ENCODE measurements at places on chromosomes 1 and 21.

DNA sequence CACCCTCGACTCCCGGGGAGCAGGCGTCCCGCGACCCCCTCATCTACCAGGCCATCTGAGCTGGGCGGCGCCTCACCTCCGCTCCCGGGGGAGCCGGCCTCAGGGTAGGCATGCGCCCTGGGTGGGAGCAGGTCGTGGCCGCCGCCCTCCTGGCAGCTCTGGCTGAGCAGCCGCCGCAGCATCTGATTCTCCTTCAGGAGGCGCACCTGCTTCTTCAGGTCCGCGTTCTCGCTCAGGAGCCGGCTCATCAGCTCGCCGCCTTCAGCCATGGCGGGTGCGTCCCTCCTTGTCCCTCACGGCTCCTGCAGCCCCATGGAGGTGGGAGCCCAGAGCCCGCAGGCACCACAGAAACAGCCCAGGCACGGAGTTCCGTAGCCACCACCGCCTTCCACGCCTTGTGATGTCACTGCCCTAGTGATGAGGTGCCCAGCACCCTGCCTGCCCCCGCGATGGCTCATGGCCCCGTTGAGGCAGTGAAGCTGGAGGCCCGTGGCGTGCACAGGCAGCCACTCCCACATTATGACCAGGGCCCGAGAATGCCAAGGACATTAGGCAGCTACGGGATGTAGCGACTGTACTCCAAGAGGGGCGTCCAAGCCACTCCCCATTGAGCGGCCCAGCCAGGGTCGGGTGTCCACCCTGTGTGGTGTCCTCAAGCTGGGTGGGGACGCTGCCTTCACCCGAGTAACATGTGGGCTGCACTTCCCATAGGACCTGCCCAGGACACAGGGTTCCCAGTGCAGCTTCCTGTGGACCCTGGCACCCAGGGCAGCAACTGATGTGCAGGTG is 1.5 kb downstream of the SPATC1L start:
- DNase-seq: no peak

- peak; percentile 56 for DNase-seq
Observed at GRCh38 chr1:164735315-164736052, 176.5 kb downstream of the PBX1 start.

DNA sequence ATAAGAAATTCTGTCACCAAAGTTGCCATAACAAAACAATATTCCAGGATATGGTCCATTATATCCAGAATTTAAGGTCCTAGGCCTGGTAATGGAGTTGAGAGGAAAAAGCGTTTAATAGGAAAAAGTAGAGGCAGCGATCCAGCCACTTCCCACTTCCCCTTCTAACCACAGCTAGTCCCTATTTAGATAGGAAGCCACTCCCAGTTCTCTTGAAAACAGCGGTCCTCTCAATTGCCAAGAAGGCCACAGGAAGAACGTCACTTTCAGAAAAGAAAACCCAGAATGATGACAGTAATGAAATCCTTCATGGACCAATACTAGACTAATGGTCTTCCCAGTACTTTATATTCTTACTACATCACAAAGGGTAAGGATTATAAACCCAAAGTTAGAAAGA is 38.6 kb downstream of the ABL2 start:
- no peak for DNase-seq

- DNase-seq: no peak
Observed at GRCh38 chr1:200887772-200888348, 6.8 kb upstream of the INAVA start.

GRCh38 chr21:30354308-30355005 is 6.1 kb upstream of the KRTAP23-1 start:
- no peak for DNase-seq

DNA sequence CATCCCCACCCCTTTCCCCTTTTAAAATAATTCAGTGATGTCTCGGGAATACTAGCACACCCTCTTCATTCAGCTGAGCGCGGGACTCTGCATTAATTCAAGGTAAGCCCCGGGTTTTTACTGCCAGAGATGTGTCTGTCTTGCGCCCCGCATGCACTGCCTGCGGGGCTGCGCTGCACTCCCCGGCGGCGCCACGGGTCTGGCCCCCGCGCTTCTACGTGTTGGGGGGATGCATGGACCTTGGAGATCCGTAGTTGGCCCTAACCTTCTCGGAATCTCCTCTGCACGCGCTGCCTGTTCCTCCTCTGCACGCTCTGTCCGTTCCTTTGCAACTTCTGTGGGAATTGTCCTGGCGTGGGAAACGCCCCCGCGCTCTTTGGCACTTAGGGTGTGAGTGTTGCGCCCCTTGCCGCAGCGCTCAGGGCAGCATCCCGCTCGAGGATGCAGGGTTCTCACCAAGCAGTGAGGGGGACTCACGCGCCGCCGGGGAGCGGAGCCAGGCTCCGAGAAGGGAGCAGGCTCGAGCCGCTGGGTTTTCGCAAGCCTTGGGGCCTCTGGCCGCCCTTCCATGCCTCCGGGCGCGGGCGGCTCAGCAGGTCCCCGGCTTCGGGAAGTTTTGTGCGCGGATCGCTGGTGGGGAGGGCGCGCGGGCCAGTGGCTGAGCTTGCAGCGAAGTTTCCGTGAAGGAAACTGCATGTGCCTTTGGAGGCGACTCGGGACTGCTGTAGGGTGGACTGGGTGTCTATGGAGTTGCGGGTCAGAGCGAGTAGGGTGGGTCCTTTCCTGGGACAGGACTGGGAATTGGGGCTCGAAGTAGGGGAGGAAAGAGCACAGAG is 165.1 kb upstream of the CACNA1E start:
- DNase-seq: no peak

DNA sequence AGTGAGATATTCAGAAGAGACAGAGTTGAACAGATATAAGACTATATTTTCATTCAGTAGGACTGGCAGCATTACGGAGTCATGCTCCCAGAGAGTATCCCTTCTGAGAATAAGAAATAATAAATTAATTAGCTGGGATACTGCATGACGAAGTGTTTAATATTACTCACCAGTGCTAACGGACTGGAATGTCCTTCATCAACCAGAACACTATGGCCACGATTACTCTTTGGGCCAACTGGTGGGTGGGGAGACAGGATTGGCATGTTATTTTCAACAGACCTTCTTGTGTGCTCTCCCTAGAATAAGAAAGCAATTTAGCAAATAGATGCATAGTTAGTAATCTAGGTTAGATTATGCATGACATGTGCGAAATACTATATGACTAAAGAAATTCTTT is 32.4 kb downstream of the ERICH3 start:
- DNase-seq: no peak

DNA sequence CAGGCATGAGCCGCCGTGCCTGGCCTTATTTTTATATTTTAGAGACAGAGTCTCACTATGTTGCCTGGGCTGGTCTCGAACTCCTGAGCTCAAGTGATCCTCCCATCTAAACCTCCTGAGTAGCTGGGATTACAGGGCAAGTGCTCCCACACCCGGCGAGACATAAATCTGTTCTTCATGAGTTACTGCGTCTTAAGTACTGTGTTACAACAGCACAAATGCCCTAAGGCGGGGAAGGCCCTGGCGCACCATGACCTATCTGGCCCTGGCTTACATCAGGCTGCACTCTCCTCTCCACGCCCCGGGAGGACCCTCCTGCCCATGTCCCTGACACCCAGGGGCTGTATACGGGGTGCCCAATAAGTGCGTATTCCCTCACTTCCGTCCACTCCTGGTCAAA is 4.3 kb downstream of the GPR153 start:
- no peak for DNase-seq

- DNase-seq: peak; percentile 23
Observed at GRCh38 chr1:28642056-28642846, 616 bp downstream of the TAF12 start.

DNA sequence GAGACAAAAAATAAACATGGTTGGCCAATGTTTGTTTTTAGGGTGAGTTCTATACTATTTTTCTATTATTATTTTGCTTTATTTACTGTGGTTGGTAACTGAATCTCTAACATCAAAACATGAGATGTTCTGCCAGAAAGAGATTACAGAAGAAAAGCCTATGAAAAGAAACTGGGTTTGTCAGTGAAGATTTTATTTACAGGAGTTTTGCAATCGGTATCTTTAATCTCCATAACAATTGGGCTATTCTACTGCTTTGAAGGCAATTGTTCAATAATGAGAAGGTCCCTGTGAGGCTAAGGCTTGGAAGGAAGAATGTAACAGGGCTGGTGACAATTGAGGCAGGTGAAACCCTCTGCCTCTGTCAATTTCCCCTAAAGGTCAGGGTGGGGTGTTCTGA is 155.5 kb downstream of the CLIC6 start:
- DNase-seq: no peak

DNA sequence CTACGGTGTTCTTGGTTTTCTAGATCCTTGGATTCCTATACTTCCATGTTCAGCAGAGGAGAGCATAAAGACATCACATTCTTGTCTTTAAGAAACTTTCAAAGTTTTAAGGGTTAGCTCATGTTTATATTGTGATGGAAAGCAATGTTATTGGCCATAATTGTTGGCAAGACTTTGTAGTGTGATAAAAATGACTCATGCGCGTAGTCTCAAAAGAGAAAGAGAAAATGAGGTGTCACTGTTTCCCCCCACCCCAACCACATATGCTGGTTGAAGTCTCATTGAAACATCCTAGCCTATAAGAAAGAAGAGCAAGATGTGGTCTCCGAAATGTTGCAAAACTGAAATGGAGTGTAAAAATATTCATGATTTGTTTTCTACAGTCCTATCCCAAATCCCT is 348.8 kb downstream of the PTBP2 start:
- peak; percentile 24 for DNase-seq

DNA sequence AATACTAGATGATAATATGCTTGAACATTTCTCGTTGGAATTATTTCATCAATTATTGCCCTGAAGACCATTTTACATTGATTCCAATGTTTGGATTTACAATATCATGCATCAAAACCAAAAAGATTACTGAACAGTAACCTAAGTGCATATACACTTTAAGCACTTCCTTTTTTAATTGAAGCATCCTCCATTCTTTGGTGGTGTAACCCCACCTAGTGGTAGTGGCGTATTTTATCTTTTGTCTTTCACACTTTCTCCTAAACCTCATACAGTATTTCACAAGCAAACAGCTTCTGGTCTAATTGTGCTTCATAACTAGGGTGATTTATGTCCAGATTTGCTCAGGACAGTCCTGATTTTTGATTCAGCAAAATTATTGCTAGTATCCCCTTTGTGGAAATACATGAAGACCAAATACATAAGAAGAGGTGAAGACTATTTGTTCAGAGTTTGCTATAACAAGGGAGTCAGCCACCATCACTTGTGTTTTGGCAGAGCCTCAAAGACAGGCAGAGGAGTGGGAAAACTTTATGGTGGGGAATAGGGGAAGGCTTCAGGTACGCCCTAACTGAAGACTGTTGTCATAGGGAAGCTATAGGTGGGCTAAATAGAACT is 3.4 kb upstream of the NVL start:
- peak; percentile 64 for DNase-seq

DNA sequence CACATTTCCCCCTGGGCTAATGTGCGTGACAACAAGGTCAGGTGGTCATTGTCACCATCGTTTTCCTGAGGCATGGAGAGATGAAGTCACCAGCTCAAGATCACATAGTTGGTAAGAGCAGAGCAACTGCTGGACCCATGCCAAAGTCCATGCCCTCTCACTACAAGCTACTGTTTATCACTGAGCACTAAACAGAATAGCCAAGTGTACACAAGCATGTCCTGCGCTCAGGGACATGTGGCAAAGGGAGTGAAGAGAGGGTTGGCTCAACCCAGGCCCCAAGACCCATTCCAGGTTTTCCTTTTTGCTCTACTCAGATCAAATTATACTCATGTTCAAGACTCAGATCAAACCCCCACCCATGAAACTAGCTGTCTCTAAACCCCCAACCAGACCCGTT is 20.8 kb downstream of the LRRC52 start:
- no peak for DNase-seq

GRCh38 chr1:43908858-43909257 is 24.7 kb upstream of the ARTN start:
- DNase-seq: no peak

DNA sequence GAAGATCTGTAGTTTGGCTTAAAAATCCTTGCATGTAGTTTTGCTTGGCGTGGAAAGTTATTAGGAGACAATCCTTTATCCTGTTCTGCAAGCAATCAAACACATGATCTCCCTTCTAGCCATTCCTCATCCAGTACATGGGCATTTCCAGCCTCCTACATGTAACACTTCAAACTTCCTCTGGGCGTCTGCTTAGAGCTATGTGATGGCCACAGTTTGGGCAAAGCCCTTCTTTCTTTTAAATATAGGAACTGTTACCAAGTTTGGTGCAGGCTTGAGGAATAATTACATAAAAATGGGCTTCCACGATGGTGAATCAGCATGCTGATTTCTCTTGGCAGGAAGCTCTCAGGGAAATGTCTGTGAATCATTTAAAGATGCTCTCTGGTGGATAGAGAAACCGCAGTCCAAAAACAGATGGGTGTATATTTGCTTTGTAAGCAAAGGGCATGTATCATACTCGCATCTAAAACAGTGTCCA is 176.9 kb upstream of the FMN2 start:
- peak; percentile 97 for DNase-seq

DNA sequence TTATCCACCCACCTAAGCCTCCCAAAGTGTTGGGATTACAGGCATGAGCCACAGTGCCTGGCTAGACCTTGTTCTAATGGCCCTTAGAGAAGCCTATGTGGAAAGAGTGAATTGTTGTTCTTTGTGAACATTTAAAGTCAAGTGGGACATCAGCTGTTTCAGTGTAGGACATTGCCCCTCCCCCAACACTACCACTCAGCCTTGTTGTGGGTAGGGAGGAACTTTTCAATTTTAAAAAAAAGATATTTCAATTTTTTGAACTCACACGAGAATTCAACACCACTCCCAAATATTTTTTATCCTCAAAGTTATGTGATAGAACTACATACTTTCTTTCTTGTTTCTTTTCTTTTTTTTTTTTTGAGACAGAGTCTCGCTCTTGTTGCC is 36.7 kb upstream of the TMEM222 start:
- no peak for DNase-seq

GRCh38 chr1:62068978-62069377 is 125.7 kb upstream of the L1TD1 start:
- no peak for DNase-seq

- no peak for DNase-seq
Observed at GRCh38 chr1:64392109-64392508, 77.8 kb upstream of the CACHD1 start.

DNA sequence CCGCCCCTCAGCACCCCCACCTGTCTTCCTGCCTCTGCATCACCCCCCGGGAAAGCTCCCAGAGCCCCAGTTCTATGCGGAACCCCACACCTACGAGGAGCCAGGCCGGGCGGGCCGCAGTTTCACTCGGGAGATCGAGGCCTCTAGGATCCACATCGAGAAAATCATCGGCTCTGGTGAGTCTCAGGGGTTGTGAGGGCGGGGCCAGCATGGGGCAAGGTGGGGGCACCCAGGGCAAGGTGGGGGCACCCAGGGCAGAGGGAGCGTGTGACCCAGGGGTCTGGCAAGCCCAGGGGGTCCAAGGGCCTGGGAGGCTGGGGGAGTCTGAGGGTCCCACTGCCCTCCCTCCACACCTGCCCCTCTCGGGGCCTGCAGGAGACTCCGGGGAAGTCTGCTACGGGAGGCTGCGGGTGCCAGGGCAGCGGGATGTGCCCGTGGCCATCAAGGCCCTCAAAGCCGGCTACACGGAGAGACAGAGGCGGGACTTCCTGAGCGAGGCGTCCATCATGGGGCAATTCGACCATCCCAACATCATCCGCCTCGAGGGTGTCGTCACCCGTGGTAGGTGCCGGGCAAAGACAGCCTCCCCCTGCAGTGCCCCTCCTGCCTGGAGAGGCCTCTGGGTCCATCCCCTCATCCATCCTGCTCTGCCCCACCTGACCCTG is 34.1 kb downstream of the EPHA8 start:
- no peak for DNase-seq

GRCh38 chr1:96651517-96651916 is 70.1 kb upstream of the PTBP2 start:
- DNase-seq: no peak

- DNase-seq: no peak
Observed at GRCh38 chr1:34843392-34844251, 15.9 kb downstream of the SMIM12 start.
